Stimulated activated CD4-positive, alpha-beta T cell treated with anti-CD3 and anti-CD28 coated beads, Interleukin-15, amount 100 ng/mL, for 24 hours (primary cell): ENCODE measurements at places on chromosomes 16 and 17.

DNA sequence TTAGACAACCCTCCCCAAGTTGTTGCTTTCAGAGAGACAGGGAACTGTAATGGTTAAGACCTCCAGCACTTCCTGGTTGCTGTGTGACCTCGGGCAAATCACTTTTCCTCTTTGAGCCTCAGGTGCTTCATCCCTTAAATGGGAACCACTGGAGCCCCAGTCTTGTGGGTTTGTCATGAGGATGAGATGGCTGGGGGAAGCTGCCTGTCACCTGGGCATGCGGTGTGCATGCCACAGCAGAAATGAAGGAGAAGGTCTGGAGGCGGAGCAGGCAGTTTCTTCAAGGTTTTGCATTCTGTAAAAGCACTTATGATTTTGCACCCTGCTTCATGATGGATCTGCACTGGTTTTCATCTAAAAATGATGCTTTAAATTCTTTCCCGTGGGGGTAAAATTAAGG lies 22.1 kb downstream of the NAGPA start:
- no peak for DNase-seq

- DNase-seq: no peak
Measured at GRCh38 chr17:42535155-42536047, 640 bp upstream of the NAGLU start.

DNA sequence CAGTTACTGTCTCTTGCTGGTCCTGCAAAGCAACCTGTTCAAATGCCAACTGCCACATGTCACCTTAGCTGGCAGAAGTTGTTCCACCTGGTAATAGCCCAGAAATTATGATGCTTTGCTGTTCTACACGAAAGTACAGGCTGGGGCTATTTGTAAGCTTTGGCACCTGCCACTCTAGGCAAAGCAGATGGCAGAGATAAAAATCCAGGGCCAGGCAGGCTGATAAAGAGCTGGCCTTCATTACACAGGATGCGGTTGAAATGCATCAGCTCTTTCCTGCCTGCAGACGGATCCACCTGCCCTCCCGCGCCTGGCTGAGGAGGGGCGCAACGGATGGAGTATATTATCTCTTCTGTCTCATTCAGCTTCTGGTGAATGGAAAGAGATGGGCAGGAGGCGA lies 29.3 kb upstream of the KDM8 start:
- DNase-seq: peak; percentile 61

GRCh38 chr17:36641331-36641876 lies 40.0 kb downstream of the MRM1 start:
- peak; percentile 11 for DNase-seq

DNA sequence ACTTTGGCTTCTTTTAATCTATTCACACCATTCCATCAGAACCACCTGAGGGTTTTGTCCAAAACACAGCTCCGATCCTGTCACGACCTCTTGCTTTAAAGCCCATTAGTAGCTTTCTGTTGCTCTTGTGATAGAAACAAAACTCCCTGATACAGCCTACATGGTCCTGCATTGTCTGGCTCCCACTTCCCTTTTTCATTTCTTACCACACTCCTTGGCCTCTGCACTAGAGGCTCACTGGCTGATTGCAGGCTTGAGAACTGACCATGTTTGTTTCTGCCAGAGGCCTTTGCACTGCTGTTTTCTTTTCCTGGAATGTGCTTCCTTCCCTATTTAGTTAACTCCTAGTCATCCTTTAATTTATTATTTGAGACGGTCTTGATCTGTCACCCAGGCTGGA lies 23.7 kb downstream of the IST1 start:
- no peak for DNase-seq

GRCh38 chr17:28812748-28813377 lies 29.7 kb downstream of the FAM222B start:
- DNase-seq: no peak

GRCh38 chr17:77754956-77755355 lies 203.5 kb upstream of the TNRC6C start:
- no peak for DNase-seq

DNA sequence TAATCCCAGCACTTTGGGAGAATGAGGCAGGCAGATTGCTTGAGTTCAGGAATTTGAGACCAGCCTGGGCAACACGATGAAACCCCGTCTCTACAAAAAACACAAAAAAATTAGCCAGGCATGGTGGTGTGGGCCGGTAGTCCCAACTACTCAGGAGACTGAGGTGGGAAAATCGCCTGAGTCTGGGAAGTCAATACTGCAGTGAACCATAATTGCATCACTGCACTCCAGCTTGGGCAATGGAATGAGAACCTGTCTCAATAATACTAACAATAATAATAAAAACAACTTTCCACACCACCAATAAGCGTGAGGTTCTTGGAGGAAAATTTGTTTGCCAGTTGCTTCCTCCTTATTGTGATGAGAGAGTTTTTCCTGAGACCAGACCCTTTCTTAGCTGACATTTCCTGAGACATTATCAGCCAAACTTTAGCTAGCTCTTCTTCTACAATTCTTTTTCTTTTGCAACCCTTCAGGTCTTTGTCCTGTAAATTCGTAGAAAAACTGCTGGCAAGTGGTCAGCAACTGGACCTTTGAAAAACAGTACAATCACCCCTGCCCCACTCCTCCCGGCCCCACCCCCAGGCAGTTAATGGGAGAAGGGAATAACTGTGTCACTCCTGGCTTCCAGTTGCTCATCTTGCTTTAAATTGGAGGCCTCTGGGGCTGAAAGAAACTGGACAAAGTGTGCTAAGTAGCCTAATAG lies 3.5 kb upstream of the EZH1 start:
- no peak for DNase-seq

DNA sequence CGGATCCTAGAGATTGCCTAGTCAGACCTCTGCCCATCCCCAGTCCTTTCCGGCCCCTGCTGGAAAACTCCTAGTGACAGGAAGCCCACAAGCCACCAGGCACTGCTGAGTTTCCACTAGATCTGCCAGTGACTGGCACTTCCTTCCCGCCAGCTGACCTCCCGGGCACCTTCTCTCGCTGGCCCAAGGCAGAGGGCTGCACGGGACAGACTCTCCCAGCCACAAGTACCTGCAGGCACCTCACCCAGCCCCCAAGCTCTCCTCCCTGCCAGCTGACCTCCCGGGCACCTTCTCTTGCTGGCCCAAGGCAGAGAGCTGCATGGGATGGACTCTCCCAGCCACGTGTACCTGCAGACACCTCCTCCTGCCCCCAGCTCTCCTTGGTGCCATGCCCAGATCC lies 66.3 kb upstream of the DOC2B start:
- no peak for DNase-seq

- no peak for DNase-seq
Measured at GRCh38 chr16:65024767-65025178, 97.1 kb downstream of the CDH11 start.

GRCh38 chr16:48432136-48432535 lies 46.9 kb upstream of the SIAH1 start:
- no peak for DNase-seq

DNA sequence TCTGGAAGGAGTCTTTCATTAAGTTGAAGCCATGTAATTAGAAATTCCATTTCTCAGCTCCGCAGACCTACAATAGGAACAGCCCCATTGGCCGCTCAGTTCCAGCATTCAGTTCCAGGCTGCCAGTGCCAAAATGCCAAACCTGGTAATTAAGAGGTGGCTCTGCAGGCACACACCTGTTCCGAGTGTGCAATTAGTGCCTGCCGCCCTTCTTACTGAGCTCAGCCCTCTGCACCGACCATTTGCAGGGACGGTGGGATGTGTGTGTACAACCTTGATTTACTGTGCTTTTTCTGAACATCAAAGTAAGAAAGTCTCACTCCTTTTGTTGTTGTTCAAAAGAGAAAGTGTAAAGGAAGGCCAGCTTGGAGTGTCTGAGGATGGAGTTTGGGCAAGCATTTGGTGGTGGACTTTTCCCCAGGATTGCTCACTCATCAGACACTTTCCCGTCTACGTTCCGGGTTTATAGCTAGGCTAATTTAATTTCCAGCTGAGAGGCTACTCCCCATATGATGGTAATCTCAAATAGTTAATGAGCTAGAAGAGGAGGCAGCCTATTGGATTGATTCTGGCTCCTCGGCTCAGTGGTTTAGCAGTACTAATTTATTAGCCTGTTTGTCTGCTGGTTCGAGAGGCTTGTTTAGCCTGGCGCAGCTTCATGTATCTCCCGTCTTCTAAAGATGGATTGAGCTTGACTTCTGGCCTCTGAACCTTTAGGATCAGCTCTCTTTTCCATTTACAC lies 20.0 kb downstream of the HS3ST3B1 start:
- no peak for DNase-seq

- DNase-seq: peak; percentile 18
Measured at GRCh38 chr16:19130852-19131824, 17.4 kb downstream of the ITPRIPL2 start.

DNA sequence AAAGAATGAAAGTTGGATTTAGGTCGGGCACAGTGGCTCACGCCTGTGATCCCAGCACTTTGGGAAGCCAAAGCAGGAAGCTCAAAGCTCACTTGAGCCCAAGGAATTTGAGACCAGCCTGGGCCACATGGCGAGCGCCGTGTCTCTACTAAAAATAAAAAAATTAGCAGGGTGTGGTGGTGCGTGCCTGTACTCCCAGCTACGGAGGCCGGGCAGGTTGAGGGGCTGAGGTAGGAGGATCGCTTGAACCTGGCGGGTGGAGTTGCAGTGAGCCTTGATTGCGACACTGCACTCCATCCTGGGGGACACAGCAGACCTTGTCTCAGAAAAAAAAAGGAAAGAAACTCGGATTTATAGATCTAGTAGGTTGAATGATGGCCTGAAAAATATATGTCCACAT lies 37.4 kb upstream of the RPH3AL start:
- DNase-seq: no peak

DNA sequence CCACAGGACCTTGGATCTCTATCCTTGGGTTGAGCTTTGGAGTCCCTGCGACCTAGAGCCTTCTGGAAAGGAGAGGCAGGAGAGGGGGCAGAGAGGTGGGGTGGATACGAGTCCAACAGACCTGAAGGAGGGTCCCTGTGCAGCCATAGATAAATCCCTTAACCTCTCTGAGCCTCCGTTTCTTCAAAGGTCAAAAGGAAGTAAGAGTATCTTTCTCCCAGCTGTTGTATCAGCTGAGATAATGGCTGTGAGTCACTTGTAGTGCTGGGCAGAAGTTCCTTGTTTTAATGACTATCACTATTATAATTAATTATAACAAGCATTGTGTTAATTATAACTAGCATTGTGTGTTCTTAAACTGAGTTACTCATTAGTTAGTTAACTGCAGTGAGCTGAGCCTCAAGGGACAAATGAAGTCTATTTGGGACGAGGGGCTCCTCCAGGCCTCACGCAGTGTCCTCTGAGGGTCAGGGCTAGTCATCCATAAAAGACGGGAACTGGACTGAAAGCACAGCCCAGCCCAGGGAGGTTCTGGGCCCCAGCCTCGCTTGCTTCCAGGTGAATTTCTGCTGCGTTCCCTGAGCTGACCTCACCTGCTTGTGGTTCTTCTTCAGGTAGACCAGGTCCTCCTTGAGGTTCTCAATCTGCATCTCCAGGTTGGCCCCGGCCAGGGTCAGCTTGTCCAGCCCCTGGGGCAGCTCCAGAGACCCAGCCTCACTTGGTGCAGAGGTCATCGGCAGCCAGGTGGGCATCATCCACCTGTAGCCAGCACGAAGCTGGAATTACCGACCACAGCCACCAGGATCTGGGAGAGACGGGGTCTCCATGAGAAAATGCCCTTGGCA lies 5.7 kb upstream of the KRT17 start:
- DNase-seq: no peak

GRCh38 chr17:39564211-39564848 lies 43.4 kb downstream of the NEUROD2 start:
- DNase-seq: no peak

DNA sequence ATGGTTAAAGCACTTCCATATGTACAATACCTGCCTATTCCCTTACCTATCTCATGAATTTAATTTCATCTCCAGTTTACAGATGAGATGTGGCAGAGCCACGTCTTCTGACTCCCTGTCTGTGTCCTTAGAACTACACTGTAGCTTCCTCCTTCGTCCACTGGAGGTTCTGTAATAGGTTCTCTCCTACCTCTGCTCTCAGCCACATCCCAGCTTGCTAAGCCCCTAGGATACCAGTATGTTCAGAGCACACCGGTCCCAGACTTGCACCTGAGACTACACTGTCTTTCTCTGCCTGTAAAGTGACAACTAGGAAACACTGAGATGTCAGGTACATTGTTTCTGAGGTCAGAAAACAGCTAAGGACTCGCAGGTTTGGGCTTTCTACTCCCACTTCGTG lies 3.8 kb upstream of the RASL10B start:
- DNase-seq: no peak

DNA sequence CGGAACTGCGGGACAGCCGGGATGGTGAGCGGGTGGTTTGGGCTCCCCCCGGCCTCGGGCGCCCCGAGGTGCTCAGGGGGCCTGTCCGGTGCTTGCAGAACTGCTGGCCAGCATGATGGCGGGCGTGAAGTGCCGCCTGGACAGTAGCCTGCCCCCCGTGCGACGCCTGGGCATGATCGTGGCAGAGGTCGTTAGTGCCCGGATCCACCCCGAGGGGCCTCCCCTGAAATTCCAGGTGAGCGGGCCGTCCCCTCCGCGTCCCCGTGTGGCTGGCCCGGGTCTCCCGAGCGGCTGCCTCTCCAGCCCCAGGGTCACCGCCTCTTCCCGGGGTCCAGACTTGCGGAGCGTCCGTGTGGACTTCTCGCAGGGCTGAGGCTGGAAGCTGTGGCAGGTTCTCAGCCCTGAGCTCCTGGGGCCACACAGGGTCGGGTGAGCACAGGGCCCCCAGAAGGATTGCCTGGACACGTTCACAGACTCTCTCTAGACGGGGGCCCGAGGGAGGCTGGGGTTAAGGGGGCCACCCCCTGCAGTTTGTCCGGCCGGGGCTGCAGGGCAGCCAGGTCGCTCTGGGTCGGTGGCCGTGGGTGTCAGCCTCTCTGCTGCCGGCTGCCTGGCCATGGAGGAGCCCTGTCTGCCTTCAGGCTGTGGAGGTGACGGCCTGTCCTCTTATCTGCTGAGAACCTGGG lies 7.4 kb downstream of the TELO2 start:
- DNase-seq: no peak

DNA sequence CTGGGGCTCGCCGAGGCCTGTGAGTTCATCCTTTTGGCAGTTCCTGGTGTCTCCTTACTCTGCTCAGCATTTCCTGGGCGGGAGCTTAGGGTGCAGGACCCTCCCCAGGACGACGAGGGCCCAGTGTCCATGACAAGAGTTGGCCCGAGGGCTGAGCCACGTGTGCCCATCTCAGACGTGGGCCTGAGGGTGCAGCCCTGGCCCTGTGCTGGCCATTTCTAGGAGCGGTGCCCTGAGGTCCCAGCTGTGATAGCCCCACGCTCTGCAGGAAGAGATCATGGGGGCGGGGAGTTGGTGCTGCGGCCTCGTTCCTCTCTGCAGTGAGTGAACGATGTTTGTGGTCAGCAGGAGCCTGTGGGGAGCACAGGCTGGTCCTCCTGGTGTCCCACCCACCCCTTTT lies 6.0 kb upstream of the MC1R start:
- no peak for DNase-seq

- no peak for DNase-seq
Measured at GRCh38 chr17:69565447-69565846, 150.9 kb downstream of the MAP2K6 start.

DNA sequence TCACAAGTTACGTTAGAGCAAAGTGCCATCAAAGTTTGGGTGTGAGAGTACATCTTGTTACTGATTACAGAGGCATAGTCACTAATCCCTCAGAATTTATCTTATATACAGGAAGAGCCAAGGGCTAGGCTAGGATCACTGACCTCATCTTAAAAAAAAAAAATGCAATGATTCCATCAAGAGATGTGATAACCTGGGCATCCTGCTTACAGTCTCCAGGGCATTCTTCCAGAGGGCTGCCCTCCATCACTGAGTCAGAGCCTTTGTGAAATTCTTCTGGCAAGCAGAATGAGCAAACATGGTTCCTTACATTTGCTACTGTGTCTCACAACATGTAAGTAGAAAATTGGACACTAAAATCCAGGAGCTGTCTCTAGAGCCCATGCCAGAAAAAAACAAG lies 410.6 kb downstream of the ZFHX3 start:
- DNase-seq: no peak
